ENCODE measurements at places on chromosomes 6 and 20. TPM values are rescaled to one million over a fixed set of nuclear protein-coding genes. Genes with fewer than 3 reads are reported as not detected.
A peak's percentile ranks its signal among the peaks of the same experiment; 100 is the strongest.

GRCh38 chr20:34310481-34311117 lies 7.4 kb upstream of the AHCY start:
- DNase-seq: no peak

DNA sequence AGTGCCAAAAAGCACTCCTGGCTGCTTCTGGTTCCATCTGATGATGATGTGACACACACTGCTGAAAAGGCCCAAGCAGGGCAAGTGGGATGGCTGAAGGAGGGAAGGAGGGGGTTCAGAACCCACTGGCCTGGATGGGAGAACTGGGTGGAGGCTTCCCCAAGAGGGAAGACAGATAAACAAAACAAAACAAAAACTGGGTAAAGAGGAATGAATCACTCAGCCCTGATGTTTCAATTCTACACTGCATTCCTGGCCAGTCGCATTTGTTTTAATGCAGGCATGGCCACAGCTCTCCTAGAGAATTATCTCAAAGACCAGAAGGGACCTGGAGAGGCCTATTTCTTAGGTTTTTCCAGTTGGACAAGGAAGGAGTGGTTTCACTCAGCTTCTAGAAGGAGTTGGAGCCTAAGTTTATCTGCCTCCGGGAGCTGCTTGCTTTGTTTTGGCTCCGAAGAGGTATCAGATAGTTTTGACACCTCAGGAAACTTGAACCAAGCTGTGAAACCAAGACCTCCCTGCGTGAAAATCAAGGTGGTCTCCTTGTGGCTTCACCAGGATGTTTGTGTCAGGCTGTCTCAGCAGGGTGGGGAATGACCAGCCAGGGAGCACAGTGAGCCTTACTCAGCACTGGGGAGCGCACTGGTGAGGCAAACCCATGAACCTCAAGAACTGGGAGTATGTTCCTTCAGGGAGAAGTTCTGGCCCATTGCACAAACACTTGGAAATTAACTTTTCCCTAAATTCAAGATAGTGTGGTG lies 16.1 kb downstream of the TTPAL start:
- DNase-seq: no peak

- no peak for DNase-seq
Measured at GRCh38 chr6:166553563-166554271, 32.8 kb downstream of the RAMACL start.

GRCh38 chr20:4300921-4301320 lies 285.6 kb upstream of the RNF24 start:
- DNase-seq: no peak

DNA sequence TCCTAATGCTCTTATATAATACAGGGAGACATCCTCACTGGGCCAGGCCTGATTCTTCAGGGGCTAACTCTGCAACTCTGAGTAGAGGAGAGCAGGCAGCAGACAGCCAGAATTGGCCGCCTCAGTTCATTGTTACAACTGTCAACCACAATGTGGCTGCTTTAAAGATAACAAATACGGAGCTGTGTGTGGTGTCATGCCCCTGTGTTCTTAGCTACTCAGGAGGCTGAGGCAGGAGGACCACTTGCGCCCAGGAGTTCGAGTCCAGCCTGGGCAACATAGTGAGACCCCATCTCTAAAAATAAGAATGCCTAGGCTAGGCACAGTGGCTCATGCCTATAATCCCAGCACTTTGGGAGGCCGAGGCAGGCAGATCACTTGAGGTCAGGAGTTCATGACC lies 34.3 kb downstream of the CEP250 start:
- no peak for DNase-seq

DNA sequence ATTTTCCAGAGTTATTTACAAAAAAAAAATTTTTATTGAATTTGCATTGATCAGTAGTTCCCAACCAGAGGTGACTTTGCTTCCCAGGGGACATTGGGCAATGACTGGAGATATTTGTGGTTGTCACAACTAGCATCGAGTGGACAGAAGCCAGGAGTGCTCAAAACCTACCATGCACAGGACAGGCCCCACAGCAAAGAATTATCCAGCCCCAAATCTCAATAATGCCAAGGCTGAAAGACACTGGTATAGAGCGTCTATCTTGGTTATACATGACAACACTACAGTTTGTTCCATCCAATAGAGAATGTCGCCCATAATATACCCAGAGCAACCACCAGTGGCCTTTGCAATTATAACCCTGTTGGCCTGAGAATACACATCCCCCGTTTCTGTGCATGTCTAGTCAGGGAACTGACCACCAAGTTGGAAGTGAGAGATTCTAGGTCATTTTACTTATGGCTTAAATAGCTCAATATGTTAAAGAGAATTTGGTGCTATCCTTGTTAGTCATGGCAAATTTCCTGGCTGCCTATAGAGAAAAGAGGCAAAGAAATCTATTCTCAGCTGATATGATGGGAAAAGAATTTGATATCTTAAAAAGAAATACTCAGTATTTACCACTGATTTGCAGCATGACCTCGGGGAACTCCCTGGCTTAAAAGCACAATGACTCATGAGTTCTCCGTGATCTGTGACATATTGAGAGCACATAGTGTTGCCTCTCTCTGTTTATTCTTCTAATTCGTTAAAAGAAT lies 76.0 kb upstream of the ADTRP start:
- no peak for DNase-seq

GRCh38 chr6:163986313-163986712 lies 571.8 kb downstream of the QKI start:
- DNase-seq: no peak

- no peak for DNase-seq
Measured at GRCh38 chr6:161583584-161583983, 309.7 kb upstream of the AGPAT4 start.

DNA sequence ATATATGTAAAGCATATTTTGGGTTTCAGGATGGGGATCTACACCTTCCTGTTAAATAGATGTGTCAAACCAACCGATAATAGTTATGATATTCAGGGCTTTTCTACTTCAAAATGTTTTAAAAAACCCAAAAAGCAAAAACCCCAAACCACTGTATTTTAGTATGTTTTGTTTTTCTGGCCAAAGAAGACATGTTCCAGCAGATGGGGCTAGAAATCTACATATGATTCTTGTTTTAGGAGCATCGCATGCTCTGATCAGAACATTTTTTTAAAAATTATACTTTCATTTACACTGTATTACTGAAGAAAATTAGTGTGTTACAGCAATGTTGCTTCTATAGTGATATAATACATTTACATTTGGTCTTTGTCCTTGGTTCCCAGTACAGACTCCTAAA lies 11.0 kb downstream of the RMND1 start:
- no peak for DNase-seq

GRCh38 chr20:49480236-49480635 lies 2.2 kb downstream of the KCNB1 start:
- no peak for DNase-seq

DNA sequence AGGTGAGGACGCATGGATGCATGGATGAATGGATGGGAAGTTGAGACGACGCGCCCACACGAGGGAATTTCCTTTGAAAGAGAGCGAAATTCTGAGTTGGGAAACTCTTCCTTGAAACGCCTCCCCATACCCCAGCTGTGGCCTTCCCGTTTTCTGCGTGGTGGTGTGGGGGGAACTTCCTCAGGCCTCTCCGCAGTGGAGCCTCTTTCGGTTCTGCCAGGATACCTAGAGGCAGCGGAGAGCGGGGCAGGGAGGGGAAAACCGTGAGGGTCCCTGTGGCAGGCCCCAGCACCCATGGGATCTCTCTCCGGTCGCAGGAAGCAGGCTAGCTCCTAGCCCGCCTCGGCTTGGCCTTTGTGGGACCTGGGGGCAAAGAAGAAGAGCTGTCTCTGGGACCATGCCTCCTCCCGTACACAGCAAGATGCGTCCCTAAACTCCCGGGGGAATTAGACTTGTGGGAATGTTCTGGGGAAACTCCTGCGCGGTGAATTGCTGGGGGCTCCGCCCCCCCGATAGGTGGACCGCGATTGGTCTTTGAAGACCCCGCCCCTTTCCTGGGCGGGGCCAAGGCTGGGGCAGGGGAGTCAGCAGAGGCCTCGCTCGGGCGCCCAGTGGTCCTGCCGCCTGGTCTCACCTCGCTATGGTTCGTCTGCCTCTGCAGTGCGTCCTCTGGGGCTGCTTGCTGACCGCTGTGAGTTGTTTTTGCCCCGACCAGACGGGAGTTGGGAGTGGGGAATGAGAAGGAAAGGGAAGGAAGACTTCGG lies at the start of gene CD40:
Gene CD40, plus strand, starts transcription at position 611 of the 764 bp plus-strand sequence. Its CDS starts 30 bp downstream, at position 641.
- peak; percentile 96 for DNase-seq

GRCh38 chr6:143288923-143289322 lies 161.6 kb downstream of the ADAT2 start:
- no peak for DNase-seq

DNA sequence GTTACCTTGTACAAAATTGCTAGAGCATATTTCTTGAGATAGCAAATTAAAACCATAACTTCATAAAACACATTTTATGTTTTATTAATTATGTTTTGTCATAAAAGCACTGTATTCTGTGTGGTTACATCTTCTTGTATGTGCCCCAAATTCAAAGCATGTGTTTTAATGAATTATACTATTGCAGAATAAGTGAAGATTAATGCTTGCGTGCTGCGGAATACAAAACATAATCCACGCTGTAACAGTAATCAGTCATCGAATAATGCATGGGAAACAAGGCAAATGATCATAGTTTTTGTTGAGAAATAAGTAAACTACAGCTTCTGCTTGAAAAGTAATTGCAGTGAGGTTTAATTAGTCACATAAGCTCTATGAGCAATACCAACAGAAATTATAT lies 459.2 kb upstream of the SOX4 start:
- DNase-seq: no peak

DNA sequence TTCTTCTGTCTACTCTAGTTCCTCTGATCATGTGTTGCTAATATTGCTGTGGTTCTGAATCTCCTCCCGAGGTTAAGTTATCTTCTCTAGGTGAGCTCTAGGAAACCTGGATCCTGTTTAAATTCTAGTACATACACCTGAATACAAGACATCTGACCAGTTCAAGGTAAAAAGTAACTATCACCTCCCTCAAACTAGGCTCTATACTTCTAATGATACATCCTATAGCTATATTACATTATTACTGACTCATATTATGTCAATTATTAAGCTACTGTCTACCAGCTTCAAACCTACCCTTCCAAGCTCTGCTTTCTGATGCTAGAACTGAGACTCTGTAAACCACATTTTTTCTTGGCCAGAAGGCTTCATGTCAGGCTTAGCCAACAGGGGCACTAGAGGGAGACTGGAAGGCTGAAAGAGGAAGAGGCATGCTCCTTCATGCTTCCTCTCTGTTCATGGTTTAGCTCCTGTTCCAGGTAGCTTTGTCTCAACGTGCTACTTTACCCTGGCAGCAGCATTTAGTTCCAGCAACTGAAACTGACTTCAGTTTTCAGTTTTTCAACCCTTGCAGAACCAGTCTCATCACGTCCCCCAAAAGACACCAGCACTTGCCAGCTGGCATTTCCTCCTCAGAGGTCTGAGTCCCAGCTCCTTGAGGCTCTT lies 148.4 kb upstream of the TOP1 start:
- no peak for DNase-seq

GRCh38 chr6:157711060-157711459 lies 112.0 kb upstream of the SNX9 start:
- no peak for DNase-seq

GRCh38 chr6:86723729-86724128 lies 213.6 kb upstream of the HTR1E start:
- DNase-seq: no peak

- DNase-seq: no peak
Measured at GRCh38 chr6:75818098-75818855, 69.2 kb downstream of the MYO6 start.

GRCh38 chr6:107607116-107607515 lies 117.2 kb downstream of the SOBP start:
- DNase-seq: no peak

DNA sequence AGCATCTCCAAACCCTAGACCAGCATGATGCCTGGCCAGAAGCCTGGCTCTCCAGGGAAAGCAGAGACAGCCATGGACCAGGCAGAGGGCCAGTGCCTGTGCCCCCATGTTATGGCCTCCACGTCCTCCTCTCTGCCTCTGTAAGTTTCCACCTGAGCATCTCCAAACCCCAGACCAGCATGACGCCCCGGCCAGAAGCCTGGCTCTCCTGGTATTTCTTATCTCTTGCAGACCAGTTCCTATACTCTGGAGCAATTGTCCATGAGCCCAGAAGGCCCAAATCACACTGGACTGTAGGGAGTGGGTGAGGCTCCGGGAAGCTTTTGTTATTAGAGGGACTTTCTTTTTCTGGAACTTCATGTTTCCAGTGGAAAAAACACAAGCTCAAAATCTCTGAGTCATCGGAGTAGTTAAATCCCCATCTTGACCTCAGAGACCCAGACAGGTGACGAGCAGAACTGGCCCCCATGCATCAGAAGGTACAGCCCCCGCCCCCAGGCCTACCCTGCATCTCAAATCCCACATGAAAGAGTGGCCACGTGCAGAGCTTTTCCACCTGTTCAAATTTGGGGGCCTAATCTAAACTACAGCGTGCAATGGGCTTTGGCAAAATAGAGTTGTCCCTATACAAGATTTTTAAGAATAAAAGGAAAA lies 110.2 kb upstream of the FOXQ1 start:
- DNase-seq: no peak

DNA sequence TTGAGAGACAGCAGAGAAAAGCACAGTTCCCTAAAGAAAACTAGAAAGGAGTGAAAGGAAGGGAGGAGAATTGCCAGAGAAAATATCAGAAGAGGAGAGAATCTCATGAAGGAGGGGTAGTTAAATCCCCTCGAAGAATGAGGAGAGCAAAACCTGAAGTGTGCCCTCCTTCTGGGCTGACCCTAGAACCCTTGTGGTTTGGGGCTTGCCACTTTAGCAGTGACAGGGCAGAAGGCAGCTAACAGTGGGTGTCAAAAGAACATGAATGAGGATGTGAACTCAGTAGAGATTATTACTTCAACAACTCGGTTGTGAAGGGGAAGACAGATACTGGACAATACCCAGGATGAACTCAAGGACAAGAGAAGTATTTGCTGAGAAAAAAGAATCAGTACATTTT lies 73.6 kb downstream of the RALGAPA2 start:
- DNase-seq: no peak

DNA sequence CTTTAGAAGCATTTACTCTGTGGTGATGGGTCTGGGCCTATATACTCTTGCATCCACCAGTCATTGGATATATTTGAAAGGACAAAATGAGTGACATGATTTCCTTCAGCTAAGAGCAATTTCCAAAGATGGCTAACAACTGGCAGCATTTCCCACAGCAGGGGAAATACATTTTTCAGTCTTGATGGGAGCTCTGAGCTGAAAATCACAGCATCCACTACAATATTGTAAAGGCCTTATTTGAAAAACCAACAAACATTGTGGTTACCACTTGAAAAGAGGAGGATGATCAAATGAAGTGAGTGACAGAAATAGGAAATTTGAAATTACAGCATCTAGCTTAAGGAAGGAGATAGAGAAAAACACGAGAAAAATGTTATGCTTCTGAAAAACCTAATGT lies 705.0 kb upstream of the EPHA7 start:
- DNase-seq: no peak

GRCh38 chr6:34484899-34485298 lies 19.0 kb downstream of the PACSIN1 start:
- no peak for DNase-seq

GRCh38 chr6:160730911-160731310 lies 28.9 kb downstream of the PLG start:
- no peak for DNase-seq

The NHLRC1 gene
- polyA plus RNA-seq: 1.8 TPM

The OSTM1 gene
- 19.8 TPM for polyA plus RNA-seq

The FOXS1 gene
- 9.8 TPM for polyA plus RNA-seq

The RBPJL gene
- not detected for polyA plus RNA-seq

The HSP90AB1 gene
- polyA plus RNA-seq: 499 TPM

The EGFL8 gene
- 15.0 TPM for polyA plus RNA-seq

The POM121L2 gene
- not detected for polyA plus RNA-seq

The SCRT2 gene
- not detected for polyA plus RNA-seq

The BPIFA2 gene
- 0.54 TPM for polyA plus RNA-seq
